Subcutaneous adipose tissue (tissue), 4 donors: ENCODE measurements at places on chromosomes 12 and 14. TPM values are rescaled to one million over a fixed set of nuclear protein-coding genes. Genes with fewer than 3 reads are reported as not detected.

Gene DLGAP5
- total RNA-seq: 1.8 TPM

Gene FOXA1
- not detected for total RNA-seq

Gene RD3L
- not detected for total RNA-seq

Gene IRAK4
- total RNA-seq: 57.3 TPM

Gene WDHD1
- total RNA-seq: 1.8 TPM
